Ascending aorta (tissue), 2 donors: ENCODE measurements at places on chromosomes 3 and 15. TPM values are rescaled to one million over a fixed set of nuclear protein-coding genes. Genes with fewer than 3 reads are reported as not detected.
A peak's percentile ranks its signal among the peaks of the same experiment; 100 is the strongest.

DNA sequence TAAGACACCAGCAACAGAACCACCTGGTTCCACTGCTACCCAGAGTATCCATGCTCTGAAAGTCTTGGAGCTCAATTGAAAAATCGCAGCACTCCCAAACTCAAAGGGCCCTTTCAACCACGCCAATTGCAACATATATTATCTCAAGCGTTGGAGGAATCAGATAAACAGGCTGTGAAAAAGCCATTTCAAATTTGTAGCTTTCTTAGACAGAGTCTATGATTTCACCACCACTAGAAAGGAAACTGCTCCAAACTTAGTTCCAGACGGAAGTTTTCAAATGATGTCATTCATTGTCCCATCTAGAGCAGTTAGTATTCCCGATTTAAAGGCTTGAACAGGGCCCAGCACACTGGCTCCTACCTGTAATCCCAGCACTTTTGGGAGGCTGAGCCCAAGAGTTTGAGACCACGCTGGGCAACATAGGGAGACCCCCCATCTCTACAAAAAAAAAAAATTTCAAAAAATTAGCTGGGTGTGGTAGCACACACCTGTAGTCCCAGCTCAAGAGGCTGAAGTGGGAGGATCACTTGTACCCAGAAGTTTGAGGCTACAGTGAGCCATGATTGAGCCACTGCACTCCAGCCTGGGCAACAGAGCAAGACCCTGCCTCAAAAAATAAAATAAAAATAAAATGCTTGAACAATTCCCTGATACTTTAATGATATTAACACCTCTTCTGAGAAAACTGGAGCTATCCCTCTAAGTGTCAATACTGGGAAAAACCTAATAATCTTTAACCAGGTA lies 16.8 kb downstream of the TNIK start:
- DNase-seq = no peak
- H3K27me3 ChIP-seq = no peaks in the 10 kb centered on the region
- H3K36me3 ChIP-seq = no peaks in the 10 kb centered on the region
- H3K27ac ChIP-seq = no peak overlapping the region

GRCh38 chr15:75736256-75736655 lies 23.6 kb upstream of the CSPG4 start:
- H3K4me1 ChIP-seq = no peaks in the 10 kb centered on the region
- H3K27ac ChIP-seq = no peak overlapping the region
- no peaks in the 10 kb centered on the region for H3K36me3 ChIP-seq
- no peak for DNase-seq

- no peak overlapping the region for H3K27ac ChIP-seq
- no peak for DNase-seq
- no peaks in the 10 kb centered on the region for H3K4me1 ChIP-seq
- H3K4me3 ChIP-seq = no peak overlapping the region
Observed at GRCh38 chr3:79937567-79937966, 169.8 kb upstream of the ROBO1 start.

DNA sequence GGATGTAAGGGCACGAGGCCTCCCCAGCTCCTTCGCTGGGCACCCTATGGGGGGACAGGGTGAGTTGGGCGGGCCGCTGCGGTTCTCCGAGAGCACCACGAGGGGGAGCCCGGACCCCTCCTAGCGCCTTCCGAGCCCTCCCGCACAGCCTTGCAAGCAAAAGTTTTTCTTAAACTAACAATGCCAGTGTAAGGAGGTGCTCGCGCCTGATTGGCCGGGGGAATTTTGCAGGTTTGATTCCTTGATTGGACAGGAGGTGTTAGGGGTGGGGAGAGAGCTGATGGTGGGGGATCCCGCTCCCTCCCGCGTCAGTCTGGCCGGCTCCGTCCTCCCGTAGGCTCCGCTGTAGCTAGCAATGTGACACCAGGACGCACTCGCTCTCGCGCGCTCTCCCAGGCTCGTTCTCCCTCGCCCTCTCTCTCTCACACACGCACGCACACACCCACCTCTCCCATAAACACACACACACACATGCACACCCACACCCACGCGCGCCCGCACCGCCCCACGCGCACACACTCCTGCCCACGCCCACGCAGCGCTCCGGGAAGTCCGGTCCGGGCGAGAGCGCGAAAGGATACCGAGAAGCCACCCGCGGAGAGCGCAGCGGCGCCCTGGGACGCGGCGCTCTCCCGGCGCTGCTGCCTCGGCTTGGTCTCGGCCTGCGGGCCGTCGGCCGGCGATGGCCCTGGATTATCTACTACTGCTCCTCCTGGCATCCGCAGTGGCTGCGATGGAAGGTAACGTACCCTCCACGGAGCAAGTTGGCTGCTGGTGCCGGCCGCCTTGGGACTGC lies at the start of gene EPHB1:
EPHB1 (plus strand) TSS at position 311 of the 796 bp plus-strand sequence.
- H3K36me3 ChIP-seq = no peaks in the 10 kb centered on the region
- peak; percentile 38 for DNase-seq
- no peak within 1 kb of the TSS for H3K27ac ChIP-seq
- H3K4me3 ChIP-seq = peak within 1 kb of the TSS; percentile 84
- H3K27me3 ChIP-seq = no peaks in the 10 kb centered on the region
- no peaks in the 10 kb centered on the region for H3K4me1 ChIP-seq

- H3K4me3 ChIP-seq = no peak overlapping the region
- H3K4me1 ChIP-seq = no peaks in the 10 kb centered on the region
- DNase-seq = no peak
- H3K27me3 ChIP-seq = no peaks in the 10 kb centered on the region
- H3K27ac ChIP-seq = no peak overlapping the region
Observed at GRCh38 chr3:14900881-14901873, 46.2 kb upstream of the NR2C2 start.

TPRG1 gene
- 6.4 TPM for total RNA-seq

LTF gene
- total RNA-seq = 1.4 TPM
